ENCODE measurements at places on chromosomes 1 and 21. TPM values are rescaled to one million over a fixed set of nuclear protein-coding genes. Genes with fewer than 3 reads are reported as not detected.

ITLN1 gene
- not detected for total RNA-seq

DNA sequence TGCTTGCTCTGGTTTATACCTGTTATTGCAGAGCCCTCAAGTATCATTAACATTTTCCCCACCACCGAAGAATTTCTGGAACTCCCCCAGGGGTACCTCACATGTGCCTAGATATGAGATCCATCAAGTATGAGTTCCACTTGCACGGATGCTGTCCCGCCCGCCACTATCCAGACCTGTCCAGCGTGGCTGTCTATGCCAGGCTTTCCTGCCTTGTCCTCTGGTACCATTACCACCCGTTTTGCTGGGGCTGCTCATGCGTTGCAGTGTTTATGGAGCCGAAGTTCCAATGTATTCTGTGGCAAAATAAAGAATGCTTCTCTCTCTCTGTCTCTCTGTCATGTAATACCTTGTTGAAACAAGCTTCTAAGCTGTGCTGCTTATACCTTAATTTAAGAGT is 543.5 kb upstream of the PTBP2 start:
- no peak for DNase-seq

FCRL6 gene
- not detected for total RNA-seq

TFF2 gene
- total RNA-seq = not detected

KAZN gene
- total RNA-seq = 13.4 TPM

Data from HCT116 (cell line).